ENCODE measurements at places on chromosomes 13 and 19.

GRCh38 chr13:72290962-72291681 is 424.1 kb upstream of the DACH1 start:
- no peak for DNase-seq

- DNase-seq: no peak
Observed at GRCh38 chr13:33270895-33271538, 14.5 kb downstream of the STARD13 start.

GRCh38 chr13:76596216-76596615 is 290.0 kb downstream of the KCTD12 start:
- no peak for DNase-seq

GRCh38 chr13:31706105-31706504 is 33.2 kb upstream of the RXFP2 start:
- DNase-seq: no peak

DNA sequence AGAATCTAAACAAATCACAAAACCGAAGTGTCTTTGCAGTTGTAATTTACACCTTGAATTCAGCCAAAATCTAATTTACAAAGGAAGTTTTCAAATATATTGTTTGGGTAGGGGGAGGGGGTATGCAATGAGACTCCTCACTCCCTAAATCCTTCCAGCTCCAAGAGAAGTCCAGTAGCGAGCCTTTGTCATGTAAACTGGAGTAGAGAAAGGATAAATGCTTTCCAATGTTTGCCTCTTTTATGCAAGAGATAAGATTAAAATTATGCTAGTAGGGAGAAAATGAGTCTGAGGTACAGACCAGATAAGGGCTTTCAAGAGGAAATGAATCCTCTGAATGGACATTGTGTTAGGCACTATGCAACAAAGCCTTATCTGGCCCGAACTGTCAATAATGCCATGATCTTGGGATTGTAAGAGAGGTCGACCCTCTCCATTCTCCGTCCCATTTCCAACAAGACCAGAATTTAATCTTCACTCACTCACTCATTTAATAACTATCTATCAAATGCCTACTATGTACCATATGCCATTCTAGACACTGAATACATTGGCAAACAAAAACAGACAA is 199.2 kb downstream of the LACC1 start:
- no peak for DNase-seq

DNA sequence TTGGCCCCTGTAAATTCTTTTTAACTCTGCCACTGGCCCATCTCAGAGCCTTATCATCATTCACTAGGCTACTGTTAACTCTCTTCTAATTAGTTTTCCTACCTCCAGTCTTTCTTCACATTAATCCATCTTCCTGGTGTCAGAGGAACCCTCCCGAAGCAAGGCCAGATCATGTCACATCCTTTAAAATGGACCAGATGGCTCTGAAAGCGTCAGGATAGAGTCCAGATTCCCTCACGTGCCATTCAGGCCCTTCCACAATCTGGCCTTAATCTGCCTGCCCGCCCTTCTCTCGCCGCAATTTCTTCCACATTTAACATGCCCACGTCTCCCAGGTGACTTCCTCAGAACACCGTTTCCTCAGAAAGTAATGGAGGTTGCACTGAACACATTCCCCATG is 86.5 kb downstream of the RFC3 start:
- DNase-seq: no peak

DNA sequence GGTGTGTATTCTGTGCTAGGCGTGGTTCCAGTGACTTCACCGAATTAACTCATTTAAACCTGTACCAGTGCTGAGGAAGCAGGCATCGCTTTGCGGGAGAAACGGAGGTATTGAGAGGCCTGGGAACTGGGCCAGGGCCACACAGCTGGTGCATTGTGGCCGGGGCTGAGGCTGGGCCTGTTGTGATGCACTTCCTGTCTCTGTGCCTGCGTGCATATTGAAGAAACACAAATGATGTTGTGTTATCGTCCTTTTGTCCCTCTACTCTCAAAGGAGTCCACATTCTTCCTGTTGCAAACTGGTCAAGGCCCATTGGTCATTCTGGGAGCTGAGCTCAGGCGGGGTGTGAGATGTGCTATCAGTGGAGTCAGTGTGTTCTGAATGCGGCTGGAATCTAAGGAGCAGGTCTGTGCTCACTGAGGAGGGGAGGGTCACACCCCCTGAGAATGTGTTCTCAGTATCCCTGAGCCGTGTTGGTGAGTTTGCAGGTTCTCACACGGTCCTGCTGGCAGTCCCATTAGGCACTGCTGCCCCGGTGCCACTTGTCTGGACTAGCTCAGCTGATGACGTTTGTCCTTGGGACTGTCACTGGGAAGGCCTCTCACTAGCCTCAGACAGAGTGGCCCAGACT is 62.1 kb downstream of the ARHGEF7 start:
- no peak for DNase-seq
